G401 (cell line): ENCODE measurements at places on chromosomes 11 and 22.

DNA sequence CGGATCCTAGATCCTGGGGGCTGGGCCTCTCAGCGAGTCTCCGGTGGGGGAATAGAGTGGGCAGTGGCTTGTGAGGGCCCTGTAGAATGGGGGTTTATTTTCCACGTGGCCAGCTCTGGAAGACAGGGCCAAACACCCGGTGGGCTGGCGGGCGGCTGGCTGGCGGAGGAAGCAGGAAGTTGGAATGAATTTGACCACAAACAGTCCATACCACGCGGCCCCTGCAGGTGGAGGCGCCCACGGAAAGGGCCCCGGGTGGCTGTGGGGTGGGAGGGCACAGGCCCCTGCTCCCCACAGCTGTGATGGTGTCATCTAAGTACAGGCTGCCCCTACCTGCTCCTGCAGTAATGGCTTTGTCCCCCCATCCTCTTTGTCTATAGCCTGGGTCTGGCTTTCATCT lies 15.1 kb downstream of the MCAT start:
- DNase-seq = no peak

DNA sequence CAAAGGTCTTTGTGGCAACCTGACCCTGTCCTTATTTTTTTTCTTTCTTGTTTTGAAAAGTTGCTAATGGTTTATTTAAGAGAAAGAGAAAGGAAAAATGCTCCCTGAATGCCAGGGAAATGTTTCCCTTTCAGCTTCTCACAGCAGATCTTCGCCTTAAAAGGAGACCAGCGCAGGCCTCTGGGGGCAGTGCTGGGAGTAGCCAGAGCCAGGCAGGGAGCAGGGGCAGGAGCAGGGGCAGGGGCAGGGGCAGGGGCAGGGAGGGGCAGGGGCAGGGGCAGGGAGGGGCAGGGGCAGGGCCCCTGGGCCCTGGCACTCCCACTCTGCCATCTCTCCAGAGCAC lies 5.1 kb downstream of the MOB2 start:
- no peak for DNase-seq

DNA sequence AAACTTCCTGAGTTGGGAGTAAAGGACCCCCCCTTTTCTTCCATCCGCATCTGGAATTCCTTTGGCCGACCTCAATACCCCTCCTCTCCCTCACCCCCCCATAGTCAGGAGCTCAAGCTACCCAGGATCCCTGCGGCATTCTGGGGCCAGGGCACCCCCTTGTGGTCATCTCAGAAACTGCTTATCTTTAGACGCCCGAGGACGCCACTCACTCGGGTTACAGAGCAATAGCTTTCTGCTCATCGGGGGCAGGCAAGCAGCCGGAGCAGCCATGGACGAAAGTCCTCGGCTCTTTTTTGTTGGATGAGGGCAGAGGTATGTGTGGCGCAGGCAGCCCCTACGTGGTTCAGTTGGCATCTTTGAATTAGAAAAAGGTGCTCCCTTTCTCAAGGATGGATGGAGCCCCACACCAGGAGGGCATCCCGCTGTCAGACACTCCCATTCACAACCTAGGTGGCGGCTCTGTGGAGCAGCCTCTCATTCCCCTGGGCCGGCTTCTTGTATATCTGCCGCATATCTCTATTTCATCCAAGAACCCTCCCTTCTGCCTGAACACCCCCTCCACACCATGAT lies 2.3 kb downstream of the C1QTNF5 start:
- peak; percentile 86 for DNase-seq

DNA sequence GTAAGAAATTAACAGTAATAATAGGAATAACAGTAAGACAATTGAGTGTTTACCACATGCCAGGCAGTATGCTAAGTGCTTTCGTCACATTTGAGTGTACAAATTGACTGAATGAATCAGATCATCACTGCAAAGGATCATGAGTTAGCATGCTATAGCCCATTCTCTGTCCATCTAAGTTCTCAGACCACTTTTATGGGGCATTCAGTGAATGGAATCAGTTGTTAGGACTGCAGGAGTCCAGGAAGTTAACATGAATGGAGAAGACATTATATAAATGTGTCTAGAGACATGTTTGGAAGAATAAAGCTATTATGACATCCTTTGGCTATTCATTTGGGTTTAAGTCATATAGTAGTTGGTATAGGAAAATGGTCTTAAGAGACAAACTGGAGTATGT lies 59.9 kb downstream of the NCAM1 start:
- no peak for DNase-seq

DNA sequence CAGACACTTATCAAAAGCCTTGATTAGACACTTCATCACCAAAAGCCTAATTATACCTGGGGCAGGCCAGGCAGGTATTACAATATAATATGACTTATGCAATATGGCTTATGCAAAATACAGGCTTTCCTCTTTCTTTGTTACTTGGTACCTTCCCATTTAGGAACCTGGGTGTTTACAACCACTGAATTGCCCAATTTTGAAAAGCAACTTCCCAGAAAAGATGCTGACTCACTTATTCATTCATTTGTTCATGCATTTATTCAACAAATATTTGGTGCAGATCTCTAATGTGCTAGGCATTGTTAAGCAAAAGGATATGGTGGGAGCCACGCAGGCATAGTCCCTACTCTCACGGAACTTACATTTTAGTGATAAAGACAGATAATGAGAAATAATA lies 13.6 kb upstream of the JAML start:
- no peak for DNase-seq

- DNase-seq = no peak
These were observed 10.3 kb downstream of the TOP3B start for GRCh38 chr22:21972293-21972779.

- DNase-seq = no peak
These were observed 1.5 kb downstream of the INCENP start for GRCh38 chr11:62125316-62125715.

GRCh38 chr11:95720195-95720594 lies 69.4 kb downstream of the FAM76B start:
- no peak for DNase-seq

- no peak for DNase-seq
These were observed 154.3 kb upstream of the TBCEL start for GRCh38 chr11:120869516-120870011.

DNA sequence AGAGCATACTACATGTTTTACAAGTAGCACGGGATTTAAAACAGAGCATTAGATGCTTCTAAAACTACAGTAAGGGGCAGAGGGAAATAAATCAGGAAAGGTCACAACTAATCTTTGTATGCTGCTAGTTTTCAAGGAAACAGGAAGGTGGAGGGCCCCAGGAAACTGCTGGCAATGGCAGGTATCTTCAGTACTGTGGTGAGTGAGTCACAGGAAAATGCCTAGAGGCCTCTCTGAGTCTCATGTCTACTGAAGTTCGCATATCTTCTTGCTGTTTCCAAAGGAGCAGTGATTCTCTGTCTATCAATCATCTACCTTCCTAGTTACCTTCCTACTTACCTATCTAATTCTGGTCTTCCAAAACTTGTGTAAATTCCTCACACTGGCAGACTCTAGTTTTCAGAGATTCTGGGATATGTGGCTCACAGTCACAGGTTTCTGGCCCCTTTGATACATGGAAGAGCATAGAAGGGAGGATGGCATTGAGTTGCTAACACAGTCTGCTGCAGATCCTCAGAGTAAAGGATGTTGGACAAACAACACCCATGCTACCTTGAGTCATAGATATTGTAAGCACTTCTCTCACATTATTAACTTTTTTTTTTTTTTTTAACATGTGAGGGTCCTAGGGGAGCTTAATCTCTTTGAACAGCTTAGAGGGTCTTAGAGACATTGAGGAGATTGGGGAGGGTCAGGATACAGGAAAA lies 58.8 kb upstream of the SYN3 start:
- no peak for DNase-seq

DNA sequence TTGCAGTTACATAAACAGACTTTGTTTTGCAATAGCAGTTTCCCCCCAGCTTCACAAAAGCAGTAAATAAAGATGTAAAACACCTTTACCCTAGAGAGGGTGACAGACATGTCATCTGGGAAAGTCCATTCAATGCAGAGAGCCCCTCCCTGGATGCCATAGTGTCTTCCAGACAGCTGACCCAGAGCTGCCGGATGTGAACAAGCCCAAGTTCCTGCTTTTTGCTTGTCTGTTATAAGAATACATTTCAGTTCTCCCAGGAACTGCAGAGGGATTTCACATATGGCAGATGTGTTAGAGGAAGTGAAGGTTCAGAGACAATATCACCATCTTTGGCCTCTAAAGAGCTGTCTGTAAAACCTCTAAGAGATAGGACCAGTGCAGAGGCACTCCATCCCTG lies 48.9 kb downstream of the RELT start:
- no peak for DNase-seq

DNA sequence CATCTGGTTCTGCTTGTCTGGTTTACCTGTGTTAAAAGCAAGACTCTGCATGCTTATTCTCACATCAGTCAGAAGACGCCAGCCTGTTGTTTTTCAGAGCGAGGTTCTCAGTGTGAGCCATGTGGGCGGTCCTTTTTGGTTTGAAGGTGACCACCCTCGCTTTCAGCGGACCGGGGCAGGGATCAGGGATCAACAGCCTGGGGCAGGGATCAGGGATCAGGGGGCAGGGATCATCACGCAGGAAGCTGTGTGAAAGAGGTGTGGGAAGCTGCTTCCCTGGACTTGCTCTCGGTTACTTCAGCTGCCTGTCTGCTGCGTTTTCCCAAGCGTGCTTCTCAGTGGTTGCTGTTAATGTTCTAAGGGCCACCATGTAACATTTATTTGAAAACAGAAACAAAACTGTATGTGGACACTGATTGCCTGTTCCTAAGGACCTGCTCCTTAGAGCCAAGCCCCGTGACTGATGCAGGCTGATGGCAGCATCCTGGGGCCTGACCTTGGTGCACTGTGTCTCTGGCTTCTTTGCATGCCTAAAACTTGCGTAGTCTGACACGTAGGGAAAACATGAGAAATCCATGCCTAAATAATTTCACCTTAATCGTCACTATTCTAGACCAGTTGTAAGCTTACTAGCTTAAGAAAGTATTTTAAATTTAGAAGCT lies 146.9 kb downstream of the ATXN10 start:
- DNase-seq = no peak

DNA sequence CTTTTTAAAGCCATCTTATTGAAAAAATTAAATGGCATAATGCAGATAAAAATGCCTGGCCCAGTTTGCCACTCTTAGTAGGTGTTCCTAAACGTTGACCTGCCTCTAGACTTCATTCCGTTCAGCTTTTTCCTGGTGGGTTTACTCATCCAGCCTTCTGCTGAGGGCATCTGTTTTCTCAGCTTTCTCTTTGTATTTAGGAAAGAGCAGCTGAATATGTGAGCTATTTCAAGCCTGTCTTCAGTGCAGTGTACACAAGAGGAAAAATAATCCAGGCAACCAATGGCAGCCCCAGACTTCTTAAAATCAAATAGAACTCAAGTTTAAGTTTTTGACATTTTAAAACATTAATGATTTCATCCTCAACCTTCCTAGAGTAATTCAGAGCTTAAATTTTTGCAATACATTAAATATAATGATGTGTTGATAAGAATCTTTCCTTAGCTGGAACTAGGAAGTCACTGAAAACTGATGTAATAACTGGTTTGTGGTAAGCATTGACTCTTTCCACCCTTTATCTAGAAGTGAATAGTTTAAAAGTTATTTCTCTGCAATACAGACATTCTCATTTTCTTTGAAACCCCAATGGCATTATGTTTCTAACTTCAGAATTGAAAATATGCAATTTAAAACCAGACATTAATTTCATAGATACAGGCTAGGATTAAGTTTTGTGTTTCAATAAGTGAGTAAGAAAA lies 165.4 kb downstream of the AASDHPPT start:
- no peak for DNase-seq

DNA sequence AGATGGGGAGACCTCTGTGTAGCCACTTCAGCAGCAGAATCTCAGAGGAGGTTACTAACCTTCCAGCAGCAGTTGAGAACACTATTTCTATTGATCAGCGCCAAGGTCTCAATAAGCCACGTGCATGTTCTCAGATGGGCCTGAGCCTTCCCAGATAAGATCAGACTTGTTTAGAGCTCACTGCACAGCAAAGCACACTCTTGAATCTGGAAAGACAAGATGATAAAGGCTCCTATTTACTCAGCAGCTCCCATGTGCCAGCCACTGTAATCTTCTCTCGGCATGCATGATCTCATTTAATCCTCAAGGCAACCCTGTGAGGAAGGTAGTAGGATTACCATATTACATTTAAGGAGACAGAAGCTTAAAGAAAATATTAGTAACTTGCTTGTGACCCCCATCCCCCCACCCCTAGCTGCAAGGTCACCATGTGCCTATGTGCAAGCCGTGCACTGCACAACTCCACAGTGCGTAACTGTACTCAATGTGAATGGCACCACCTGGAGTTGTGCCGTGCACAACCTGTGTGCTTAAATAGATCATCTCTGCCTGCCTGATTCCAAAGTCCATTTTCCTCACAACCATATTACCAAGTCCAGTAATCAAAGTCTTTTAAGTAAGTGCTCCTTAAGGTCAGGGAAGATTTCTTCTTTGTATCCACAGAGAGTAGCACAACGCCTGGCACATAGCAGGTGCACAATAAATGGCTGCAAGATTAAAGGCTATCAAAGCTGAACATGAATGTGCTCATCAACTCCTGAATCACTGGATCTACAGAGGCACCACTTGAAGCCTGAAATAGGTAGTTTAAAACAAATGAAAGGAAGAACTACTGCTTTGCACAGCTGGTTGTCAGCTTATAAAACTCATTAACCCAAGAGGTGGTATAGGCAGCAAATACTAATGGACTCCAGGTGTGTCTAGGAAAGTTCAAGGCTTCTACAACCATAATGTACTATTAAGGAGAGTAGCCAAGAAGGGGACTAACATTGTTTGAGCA lies 293.8 kb downstream of the BUD13 start:
- DNase-seq = no peak

DNA sequence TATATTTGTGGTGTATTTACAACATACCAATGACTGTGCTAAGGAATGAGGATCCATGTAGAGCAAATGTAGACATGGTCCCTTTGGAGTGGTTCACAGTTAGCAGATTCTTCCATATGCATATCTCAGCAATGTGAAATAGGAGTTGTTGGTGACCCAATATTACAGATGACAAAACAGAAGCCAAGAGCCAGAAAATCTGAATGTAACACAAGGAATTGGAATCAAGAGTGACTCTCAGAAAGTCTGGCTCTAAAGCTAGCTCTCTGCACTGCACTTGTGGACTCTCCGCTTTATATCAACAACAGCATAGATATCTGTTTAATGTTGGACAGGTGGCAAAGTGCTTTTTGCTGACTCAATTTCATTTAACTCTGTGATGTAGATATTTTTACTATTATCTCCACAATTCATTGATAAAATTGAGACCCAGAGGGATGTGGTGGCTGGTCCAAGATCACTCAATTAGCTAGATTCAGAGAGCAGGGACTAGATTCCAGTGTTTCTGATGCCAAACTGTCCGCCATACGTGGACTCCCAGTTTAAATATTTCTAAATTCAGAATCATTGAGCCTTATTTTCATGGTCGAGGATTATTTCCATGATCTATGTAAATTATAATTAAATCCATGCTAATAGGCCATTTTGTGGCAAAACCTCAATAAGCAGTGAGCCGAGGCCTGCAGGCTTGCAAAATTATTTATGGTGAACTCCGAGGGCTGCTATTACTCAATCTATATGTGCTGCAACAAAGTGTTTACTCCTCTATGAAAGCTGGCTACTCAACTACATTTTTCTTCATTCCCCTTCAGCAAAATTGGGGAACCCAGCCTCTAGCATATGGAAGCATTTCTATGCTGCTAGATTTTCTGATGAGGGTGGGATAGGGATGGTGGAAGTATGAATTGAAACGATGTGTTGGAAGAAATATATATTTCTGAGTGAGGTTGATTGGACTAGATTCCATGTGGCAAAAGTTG lies 21.1 kb upstream of the TENM4 start:
- no peak for DNase-seq
